ENCODE measurements at places on chromosomes 7 and 10.

- no peak for DNase-seq
Observed at GRCh38 chr10:87734987-87735827, 75.5 kb downstream of the PAPSS2 start.

- no peak for DNase-seq
Observed at GRCh38 chr7:2645274-2645868, 13.6 kb downstream of the TTYH3 start.

GRCh38 chr7:116630932-116631671, 40.9 kb upstream of the MET start:
- DNase-seq = no peak

GRCh38 chr10:113487154-113487553, 65.7 kb upstream of the HABP2 start:
- DNase-seq = no peak

GRCh38 chr7:55500117-55500756, 72.1 kb downstream of the VOPP1 start:
- DNase-seq = no peak

All from T follicular helper cell (primary cell).